ENCODE measurements at places on chromosomes 16 and 17.
A peak's percentile ranks its signal among the peaks of the same experiment; 100 is the strongest.

DNA sequence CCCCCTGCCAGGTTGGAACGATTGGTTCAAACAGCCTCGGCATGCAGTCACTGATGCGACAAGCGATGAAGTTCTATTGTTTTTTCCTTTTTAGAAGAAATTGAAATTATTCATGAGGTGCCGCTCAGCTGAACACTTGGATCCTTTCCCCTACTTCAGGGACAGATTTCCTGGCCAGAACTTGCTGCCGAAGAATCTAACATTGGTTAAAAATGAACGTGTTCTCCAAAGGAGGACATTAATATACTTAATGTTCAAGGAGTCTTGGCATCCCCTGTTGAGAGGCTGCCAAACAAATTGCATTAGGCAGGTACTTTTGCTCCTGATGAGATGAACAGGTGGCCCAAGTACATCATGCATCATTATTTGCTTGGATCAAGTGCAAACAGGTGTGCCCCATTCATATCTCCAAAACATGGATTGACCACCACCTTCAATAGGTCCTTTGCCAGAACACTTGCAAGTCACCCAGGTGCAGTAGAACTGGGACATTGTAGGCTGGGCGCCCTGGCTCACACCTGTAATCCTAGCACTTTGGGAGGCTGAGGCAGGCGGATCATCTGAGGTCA is 437.2 kb downstream of the HAPSTR1 start:
- no peak for DNase-seq

DNA sequence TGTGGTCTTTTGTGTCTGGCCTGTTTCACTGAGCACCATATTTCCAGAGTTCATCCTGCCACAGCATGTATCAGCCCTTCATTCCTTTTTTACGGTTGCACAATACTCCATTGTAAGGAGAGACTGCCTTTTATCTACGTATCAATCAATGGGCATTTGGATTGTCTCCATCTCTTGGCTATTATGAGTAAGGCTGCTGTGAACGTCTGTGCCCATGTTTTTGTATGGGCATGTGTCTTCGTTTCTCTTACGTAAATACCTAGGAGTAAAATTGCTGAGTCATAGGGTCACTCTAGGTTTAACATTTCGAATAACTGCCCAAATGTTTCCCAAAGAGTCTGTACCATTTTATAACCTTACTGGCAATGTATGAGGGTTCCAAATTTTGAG is 202.8 kb upstream of the FOXF1 start:
- no peak for DNase-seq

- peak; percentile 6 for DNase-seq
Measured at GRCh38 chr17:36463916-36464764, 22.3 kb upstream of the ZNHIT3 start.

DNA sequence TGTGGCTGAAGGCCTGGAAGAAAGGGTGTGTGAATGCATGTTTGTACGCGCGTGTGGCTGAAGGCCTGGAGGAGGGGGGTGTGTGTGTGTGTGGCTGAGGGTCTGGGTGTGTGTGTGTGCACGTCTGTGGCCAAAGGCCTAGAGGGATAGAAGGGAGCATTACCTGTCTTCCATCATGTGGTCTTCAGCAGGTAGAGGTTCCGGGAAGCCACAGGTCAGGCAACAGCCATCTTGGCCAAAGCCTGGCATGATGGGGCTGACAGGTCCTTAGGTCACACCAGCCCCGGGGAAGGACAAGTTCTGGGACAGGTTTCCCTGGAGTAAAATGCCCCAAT is 5.2 kb downstream of the LITAFD start:
- no peak for DNase-seq

DNA sequence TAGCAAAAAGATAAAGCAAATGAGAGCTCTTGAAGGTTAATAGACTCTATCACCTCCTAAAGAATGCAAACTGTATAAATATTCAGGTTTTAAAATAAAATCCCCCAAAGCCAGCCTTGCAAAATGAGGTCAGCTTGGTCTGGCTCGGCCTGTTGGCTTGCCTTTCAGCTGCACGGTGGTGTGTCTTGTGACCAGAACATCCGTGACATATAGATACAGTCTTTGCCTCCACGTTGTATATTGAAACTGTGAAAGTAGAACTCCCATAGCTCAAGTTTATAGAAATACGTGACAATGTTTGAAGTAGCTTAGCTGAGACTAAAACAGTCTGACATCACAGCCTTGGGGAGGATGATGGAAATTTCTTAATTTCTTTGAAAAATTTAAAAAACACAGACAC is 236.6 kb upstream of the MYOCD start:
- DNase-seq = no peak

DNA sequence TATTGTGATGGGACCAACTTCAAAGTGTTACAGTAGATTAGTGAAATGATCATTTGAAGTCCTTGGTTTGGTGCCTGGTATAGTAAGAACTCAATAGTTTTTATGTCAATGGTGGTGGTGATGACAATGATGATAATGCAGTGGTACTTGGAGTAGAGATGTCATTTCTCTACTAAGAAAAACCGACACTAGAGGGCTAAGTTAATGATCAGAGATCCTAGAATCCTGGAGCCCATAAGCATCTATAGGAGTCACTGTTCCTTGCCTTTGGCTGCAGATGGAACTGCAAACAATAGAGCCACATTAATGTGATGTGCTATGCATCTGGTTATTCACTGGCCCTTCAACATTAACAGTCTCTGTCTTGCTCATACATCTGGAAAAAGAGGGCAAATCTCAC is 103.8 kb downstream of the ANKFN1 start:
- no peak for DNase-seq

DNA sequence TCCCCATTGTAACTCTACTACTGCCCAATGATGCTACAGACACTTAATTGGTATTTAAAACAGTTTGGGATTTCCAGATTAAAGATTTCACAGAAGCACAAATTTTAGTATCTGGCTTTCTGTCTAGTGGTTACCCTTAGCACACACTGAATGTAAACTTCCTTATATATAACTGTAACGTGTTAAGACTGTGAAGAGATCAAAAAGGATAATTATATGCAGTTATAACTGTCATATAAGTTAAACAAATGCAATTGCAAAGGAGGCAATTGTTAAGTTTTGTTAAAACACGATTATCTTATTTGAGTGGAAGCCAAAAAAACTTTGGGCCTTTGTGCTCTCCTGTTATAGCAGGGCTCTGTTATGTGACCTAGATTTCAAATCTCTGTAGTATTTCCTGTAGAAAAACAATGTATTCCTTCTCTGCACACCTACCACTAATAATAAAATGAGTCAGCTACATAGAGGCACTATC is 147.9 kb downstream of the STXBP4 start:
- no peak for DNase-seq

- DNase-seq = no peak
Measured at GRCh38 chr16:84886497-84887090, 66.8 kb downstream of the CRISPLD2 start.

GRCh38 chr16:50584033-50584722 is 36.0 kb downstream of the NKD1 start:
- DNase-seq = no peak

DNA sequence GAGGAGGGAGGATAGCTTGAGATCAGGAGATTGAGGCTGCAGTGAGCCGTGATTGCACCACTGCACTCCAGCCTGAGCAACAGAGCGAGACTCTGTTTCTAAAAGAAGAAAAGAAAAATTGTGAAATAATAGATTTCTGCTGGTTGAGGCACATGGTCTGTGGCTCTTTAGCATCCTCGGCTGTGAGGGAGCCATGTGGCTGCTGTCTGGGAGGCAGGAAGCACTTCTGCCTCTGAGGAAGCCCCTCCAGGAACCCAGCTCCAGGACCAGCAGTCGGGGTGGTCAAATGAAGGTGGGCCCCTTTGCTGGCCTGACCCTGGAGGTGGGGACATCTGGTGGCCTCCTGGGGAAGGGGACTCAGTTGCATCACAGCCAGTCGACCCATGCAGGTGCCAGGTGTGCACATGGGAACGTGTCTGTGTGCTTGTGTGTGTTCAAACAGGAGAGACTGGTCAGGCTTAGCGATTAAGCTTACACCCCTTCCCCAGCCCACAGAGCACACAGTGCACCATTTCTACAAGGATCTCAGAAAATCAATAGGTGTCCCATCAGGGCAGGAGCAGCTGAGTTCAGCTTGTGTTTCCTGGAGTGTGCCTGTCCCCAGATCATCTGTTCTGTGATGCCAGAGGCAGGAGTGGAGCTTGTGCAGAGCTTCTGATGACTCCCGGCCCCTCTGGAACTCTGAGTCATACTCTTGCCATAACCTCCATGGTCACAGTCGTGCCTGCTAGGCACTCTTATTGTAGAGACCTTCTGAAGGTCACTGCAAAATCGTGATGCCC is 24.3 kb upstream of the MGAT5B start:
- no peak for DNase-seq

- DNase-seq = no peak
Measured at GRCh38 chr16:11140867-11141266, 115.1 kb downstream of the SOCS1 start.

DNA sequence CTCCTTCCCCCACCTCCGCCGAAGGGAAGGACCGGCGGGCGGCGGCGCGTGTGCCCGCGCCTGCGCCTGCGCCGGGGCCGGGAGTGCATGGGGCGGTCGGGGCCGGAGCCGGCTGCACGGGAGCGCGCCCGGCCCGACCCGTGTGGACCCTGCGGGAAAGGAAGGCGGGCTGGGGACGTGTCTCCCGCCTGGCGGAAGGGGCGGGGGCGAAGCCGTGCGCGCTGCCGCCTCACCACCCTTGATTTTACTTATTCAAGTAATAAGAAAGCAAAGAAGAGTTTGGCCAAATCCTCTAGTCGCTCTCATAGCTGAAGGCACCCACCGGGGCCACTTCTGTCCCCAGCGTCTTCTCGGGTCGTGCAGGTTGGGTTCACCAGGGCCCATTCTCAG is 596 bp upstream of the PFN1 start:
- peak; percentile 52 for DNase-seq

GRCh38 chr17:31391496-31391949 is at the start of gene RAB11FIP4:
TSS of gene RAB11FIP4 (plus strand) at chr17:31391675. CDS start at chr17:31391853, 178 bp downstream.
- no peak for DNase-seq

DNA sequence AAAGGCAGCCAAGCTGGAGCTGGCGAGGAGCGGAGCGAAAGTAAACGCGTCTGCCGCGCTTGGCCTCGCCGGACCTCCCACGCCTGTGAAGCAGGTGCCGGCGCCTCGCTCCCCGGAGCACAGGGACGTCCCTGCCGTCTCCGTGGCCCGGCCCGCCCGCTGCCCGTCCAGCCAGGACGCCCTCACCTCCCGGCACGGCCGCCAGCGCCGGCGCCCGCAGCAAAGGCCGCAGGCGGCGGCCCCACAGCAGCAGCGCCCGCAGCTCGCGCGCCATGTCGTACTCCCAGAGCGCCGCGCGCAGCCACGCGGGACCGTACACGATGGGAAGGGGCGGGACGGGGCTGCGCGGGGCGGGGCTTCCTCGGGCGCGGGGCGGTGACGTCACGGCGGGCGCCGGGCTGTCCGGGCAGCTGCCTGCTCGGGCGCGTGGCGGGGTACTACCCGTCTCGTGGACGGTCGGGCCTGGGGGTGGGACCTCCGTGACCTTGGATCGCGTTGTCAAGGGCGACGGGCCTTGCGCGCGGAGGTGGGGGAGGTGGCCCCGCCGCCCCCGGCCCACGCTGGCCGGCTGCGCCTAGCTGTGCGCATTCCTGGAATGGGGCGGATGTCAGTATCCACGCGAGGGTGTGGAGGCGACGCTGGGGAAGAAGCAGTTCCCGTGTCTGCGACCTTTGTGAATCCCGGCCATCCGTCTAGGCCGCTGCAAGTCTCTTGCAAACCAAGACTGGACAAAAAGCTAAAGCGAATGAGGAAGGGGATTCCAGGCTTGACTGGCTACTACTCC is at the start of gene TRAP1:
Gene TRAP1 (minus strand): TSS at position 290 of the 784 bp plus-strand sequence. CDS start 16 bp downstream, at position 274.
- peak; percentile 90 for DNase-seq

DNA sequence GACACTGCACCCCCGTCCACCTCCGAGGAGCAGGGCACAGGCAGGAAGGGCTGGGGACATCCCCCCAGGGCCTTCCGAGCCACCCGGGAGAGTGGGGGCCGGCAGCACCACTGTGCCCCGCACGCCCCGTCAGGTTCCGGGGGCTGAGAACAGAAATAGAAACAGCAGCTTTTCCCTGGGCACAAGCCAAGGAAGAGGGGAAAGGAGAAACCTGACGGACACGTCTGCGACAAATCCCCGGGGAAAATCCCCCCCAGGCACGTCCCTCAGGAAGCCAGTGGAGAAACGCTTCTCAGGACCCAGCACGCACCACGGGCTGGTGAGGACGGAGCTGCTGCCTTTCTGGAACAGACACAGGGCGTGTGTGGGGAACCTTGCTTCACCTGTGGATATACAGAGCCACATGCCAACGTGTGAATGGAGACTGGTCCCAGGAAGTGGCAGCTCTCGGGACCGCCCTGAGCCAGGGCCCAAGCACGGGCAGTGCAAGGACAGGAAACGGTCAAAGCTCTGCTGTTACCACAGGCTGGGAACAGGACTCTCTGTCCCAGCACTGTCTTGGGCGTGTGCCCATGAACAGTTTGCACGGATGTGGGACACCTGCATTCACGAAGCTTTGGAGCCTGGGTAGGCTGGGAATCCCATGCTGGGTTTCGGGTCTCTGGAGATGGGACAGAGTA is 1.2 kb upstream of the TMEM204 start:
- DNase-seq = no peak

GRCh38 chr16:17414421-17414820 is 56.3 kb downstream of the XYLT1 start:
- DNase-seq = peak; percentile 6

DNA sequence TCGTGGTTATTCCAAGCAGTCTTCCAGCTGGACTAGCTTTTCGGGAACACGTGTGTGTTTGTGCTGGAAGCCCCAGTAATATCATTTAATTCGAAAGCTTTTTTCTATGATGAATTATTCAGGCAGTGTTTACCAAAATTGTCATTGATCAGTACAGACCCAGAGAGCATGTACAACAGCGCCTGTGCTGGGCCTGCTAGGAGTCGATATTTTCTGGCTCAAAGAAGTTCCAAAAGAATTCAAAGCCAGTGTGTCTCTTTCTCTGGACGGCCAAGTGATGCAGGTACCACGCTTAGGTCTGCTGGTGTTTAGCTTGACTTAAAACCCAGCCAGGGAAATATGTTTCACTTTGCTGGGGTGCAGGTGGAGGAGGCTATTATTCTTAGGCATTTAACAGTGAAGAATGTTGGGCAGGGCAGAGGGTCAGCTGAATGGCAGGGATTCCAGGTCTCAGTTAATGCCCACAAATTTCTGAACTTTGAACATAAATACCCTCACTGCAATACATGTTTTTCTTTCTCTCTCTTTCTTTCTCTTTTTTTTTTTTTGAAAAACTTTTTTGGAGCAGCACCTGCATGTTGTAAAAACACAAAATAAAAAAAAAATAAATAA is 401.3 kb downstream of the WWOX start:
- no peak for DNase-seq

GRCh38 chr16:89052890-89053724 is 40.5 kb upstream of the ACSF3 start:
- no peak for DNase-seq

GRCh38 chr17:8948462-8948861 is 17.0 kb downstream of the PIK3R5 start:
- DNase-seq = no peak
